ENCODE measurements at places on chromosomes 11 and 22. TPM values are rescaled to one million over a fixed set of nuclear protein-coding genes. Genes with fewer than 3 reads are reported as not detected.

UCP3 gene
- total RNA-seq: 0.28 TPM

C11orf91 gene
- not detected for total RNA-seq

GRCh38 chr22:19783586-19784383, 23.2 kb downstream of the TBX1 start:
- DNase-seq: no peak

- no peak for DNase-seq
Measured at GRCh38 chr11:119980431-119980830, 157.5 kb downstream of the TRIM29 start.

DNA sequence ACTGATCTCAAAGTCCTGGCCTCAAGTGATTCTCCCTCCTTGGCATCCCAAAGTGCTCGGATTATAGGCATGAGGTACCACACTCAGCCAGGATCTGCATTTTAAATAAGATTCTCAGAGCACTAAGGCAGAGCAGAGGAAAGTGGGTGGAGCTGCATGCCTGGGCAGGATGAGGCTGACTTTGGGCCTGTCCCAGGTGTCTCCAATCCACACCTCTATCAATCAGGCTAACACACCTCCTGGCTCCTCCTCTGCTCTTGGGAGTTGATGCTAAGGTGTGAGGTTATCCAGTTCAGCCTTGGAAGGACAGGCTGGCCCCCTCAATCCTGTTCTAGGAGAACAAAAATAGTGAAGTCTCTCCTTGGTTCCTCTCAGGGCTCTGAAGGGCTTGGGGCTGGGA, 30.2 kb upstream of the P2RY2 start:
- no peak for DNase-seq

All from dermis blood vessel endothelial cell (primary cell).